ENCODE measurements at places on chromosomes 5 and 9.

DNA sequence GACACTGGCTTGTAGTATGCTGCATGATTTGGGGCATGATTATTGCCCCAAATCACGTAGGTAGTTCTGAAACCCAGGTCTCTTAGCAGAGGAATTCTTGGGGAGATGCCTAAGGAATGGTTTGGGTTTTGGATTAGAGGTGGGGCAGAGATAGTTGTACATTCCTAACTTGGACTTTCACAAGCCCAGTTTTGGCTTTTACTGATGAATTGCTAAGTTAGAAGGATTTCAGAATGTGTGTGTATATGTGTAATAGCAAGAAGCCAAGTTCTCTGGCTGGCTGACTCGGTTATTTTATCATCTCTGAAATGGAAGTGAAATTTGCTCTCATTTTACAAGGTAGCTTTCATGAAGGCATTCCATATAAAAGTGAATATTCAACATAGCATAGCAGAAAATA lies 23.8 kb upstream of the ZNF131 start:
- no peak for DNase-seq

DNA sequence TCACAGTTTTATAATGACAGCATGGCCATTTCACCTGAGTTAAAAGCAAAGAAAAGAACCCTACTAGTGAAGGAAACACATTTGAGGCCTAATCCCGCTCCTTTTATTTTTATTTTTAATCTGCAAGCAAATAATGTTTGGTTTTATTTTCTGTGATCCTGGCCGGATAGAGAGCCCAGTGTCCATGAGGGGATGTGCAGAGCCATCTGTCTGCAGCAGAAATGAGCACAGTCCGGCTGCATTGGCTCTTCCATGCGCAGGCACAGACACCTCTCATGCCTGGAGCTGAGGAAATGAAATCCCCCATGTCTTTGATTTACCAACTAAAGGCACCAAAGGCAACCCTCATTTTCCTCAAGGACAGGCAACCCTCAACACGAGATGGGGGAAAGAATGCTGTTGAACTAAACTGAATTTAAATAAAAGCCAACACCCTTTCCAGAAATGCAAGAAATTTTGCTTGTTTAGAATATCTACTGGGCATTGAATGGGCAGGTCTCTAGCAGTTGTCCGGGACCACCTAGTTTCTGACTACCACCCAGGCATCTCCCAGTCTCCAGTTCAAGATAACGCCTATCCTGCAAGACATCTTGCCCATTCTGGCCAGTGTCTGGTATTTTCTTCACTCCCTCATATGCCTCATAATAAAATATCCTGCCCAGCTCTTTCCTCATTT lies 47.9 kb upstream of the SEMA6A start:
- no peak for DNase-seq

DNA sequence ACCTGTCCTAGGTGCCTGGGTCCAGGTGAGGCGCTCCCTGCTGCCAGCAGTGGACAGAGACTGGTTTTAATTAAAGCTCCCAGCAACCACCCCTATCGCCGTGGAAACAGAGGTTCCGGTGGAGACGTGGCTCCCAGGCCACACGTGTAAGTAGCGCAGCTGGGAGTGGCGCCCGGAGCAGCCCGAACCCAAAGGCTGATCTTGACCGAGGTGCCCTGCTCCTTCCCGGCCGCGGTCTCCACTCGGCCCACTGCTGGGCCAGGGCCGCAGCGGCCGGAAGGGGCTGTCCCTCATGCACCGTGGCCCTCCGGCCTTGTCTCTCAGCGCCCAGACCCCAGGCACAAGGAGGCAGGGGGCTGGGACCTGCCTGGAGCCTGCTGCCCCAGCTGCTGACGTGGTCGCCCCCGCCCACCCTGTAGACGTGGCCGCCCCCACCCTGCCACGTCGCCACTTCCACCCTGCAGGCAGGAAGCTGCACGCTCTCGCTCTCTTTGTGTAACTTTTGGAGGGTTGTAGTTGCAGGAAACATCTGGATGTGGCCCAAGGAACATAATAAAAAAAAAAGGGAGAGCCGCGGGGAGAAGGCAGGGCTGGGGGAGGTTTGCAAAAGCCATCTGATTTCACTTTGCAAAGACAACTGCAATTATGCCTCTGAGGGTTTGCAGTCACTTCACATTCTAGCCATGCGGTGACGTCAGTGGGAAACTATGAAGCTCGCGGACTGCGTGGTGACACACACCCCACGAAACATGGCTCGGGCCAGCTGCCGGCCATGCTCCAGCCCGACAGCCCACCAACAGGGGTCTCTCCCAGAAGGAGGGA lies 129.9 kb downstream of the RXRA start:
- peak; percentile 81 for DNase-seq

DNA sequence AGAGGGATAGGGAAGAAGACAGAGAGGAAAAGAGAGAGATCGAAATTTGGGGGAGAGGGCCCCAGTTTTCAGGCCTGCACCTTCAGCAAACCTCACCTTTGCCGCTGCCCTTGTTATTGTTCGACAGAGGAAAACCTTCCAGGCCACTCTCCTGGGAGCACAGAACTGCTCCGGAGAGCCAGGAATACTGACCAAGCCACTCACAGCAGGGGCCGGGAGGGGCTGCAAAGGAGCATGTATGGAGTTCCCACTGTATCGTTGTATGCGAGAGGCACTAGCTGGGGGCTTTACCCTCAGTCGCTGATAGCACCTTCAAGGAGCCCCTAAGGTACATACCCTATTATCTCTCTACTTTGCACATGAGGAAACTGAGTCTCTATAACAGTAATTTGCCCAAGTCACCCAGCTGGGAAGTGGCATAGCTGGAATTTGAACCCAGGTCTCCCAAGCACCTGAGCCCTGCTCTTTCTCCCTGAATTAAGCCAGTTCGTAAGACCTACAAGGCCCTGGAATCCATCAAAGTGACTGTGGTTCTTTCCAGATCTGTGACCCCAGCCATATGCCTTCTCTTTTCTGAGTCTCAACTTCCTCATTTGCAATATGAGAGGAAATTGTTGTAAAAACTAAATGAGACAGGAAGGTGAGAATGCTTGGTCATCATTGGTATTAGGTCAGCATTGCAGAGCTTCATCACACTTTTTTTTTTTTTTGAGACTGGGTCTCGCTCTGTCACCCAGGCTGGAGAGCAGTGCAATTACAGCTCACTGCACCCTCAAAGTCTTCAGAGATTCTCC lies 21.0 kb upstream of the FOXE1 start:
- DNase-seq, result no peak

DNA sequence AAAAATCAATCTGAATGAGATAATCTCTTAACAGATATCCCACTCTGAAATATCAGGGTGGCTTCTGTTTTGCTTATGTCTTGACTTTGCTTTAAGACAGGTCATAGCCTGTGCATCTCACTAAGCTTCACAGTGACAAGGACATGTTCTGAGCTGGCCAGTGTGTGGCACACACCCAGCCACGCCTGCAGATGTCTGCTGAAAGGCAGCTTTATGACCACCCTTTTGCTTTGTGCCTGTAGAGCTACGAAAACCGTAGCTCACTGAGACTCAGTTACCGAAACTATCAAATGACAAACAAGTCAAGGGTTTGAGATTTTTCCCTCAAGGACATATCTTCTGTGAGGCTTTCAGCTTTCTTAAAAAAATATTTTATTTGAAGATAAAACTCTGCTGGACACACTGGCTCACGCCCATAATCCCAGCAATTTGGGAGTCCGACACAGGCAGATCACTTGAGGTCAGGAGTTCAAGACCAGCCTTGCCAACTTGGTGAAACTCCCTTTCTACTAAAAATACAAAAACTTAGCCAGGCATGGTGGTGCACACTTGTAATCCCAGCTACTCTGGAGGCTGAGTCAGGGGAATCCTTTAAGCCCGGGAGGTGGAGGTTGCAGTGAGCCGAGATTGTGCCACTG lies 233.2 kb downstream of the SPATA31A1 start:
- no peak for DNase-seq

- DNase-seq, result no peak
Observed at GRCh38 chr9:104094534-104095015, 466 bp downstream of the SMC2 start.

- no peak for DNase-seq
Observed at GRCh38 chr5:177405805-177406204, 3.6 kb downstream of the F12 start.

- DNase-seq, result no peak
Observed at GRCh38 chr5:136626531-136626930, 261.2 kb upstream of the TRPC7 start.

- DNase-seq, result no peak
Observed at GRCh38 chr5:54869691-54870090, 115.7 kb downstream of the ESM1 start.

GRCh38 chr9:5817862-5818261 lies 15.1 kb downstream of the ERMP1 start:
- no peak for DNase-seq

- no peak for DNase-seq
Observed at GRCh38 chr5:97121848-97122247, 20.6 kb downstream of the LIX1 start.

DNA sequence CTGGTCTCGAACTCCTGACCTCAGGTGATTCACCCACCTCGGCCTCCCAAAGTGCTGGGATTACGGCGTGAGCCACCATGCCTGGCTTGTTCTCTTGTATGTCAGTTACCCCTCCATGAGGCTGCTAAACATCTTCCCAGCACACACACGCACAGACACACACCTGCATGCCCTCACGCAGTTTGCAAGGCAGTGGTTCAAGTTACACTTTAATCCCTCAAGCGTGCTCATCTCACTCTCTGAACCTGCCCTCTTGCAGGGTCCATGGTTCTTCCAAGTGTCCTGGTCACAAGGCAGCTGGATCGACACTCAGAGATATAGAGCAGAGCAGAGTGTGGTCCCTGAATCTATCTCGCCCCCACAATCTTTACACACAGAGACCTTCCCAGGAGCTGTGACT lies 34.1 kb upstream of the RUFY1 start:
- no peak for DNase-seq

DNA sequence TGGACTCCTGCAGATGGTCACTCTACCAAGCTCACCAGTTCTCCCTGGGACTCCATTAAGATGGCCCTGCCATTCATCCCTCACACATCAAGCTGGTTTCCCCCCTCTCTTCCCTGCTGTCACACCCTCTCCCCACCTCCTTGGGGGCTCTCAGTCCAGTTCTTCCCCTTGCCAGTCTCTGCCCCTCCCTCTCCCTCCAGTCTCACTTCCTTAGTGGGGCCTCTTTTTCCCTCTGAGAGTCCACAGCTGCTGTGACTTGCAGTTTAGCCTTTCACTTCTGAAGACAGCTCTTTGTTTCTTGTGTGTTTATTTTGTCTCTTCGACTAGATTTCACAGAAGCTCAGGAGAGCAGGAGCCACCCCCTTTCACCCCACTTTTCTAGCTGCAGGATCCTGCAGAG lies 10.5 kb downstream of the DOCK2 start:
- no peak for DNase-seq

DNA sequence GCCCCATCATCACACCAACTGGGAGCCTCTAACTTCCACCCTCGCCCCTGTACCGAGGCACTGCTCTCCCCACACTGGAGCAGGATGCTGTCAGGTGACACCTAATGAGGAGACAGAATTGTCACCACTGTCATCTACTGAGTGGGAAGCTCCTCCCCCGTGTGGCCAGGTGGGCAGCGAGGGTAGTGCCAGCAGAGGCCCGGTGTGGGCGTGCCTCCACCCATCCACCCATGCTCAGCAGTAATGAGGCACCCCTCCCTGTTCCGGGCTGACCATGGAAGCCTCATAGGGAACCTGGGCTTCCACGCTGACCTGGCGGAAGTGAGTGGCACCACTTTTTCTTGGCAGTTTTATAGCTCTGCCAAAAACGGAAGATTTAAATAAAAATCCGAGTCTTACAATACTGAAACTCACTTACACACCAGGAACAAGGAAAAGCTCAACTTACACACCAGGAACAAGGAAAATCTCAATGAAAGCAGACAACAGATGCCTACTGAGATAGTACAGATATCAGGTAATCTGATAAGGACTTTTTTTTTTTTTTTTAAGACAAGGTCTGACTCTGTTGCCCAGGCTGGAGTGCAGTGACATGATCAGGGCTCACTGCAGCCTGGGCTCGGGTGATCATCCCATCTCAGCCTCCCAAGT lies 30.6 kb upstream of the ASS1 start:
- DNase-seq, result no peak

- no peak for DNase-seq
Observed at GRCh38 chr9:34744295-34745221, 34.6 kb upstream of the CCL21 start.

GRCh38 chr5:9829621-9830020 lies 199.5 kb upstream of the TAS2R1 start:
- no peak for DNase-seq

GRCh38 chr5:138331449-138332368 lies at the start of gene CDC25C:
Gene CDC25C, minus strand, starts transcription at chr5:138331804. Its CDS starts 624 bp downstream, at chr5:138331180.
- DNase-seq, result peak; percentile 99

DNA sequence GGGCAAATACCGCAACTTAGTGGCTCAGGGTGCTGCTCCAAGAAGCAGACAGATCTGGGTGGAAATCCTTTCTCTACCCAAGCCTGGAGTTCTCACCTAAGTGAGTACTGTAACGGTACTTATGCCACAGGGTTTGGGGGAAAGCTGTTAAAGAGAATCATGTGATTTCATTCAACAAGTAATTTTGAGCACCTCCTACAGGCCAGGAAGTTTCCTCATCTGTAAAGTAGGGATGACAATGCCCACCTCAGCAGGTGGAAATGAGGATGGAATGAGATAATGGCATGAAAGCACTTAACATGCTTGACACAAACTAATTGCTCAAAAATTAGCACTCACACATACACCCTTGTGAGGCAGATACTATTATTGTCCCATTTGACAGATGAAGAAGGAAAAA lies 114.1 kb downstream of the JAKMIP2 start:
- DNase-seq, result no peak

- DNase-seq, result no peak
Observed at GRCh38 chr5:4989118-4989517, 151.0 kb upstream of the ADAMTS16 start.

DNA sequence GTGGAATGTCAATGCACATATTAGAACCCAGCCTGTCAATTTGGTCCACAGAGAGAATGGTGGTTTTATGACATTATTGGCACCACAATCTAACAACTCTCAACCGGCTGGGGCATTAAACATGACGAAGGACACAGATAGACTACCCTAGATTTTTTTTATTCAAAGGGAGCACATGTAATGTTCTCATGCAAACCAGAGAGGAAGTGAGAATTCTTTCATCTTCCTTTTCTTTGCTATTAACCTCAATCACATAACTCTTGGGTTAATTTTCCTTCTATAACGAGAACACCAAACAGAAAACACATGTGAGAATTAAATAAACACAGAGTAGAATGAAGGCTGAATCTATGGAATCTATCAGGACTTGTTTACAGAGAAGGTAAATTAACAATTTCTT lies 94.9 kb upstream of the TNC start:
- no peak for DNase-seq

All from brain pericyte (primary cell).